Common myeloid progenitor, CD34-positive (primary cell): ENCODE measurements at places on chromosomes 2 and 18.
A peak's percentile ranks its signal among the peaks of the same experiment; 100 is the strongest.

GRCh38 chr2:181234487-181234891 is 222.7 kb upstream of the ITGA4 start:
- no peak for DNase-seq

GRCh38 chr2:207417301-207417718 is 112.5 kb upstream of the CREB1 start:
- DNase-seq: peak; percentile 81

GRCh38 chr2:197274349-197274748 is 36.2 kb downstream of the ANKRD44 start:
- DNase-seq: no peak

GRCh38 chr18:59501920-59502273 is 142.8 kb upstream of the LMAN1 start:
- no peak for DNase-seq
